ENCODE measurements at places on chromosomes 11 and 22. TPM values are rescaled to one million over a fixed set of nuclear protein-coding genes. Genes with fewer than 3 reads are reported as not detected.

Gene TSPAN32
- total RNA-seq: 81.8 TPM

Gene OR8G5
- not detected for total RNA-seq

Gene KDM4E
- total RNA-seq: not detected

Gene VPREB1
- total RNA-seq: not detected

Gene PANX3
- total RNA-seq: not detected

Gene NPTXR
- 4.2 TPM for total RNA-seq

Gene DDIAS
- total RNA-seq: 0.85 TPM

Gene RIMBP3B
- 0.36 TPM for total RNA-seq

Gene POTEH
- total RNA-seq: not detected

Gene BDNF
- total RNA-seq: not detected

Gene P4HA3
- not detected for total RNA-seq

Gene LMO2
- total RNA-seq: 0.80 TPM

Gene ANO9
- 114 TPM for total RNA-seq

Gene ST14
- total RNA-seq: 0.25 TPM

Gene APOA4
- not detected for total RNA-seq

Gene HEPHL1
- total RNA-seq: not detected

Gene SHANK3
- not detected for total RNA-seq

Gene C22orf42
- total RNA-seq: not detected

Gene USP2
- 2.0 TPM for total RNA-seq

Gene E2F8
- not detected for total RNA-seq

Gene UPK3A
- not detected for total RNA-seq

Gene OR8A1
- not detected for total RNA-seq

Gene ZP1
- not detected for total RNA-seq

Gene APOA5
- not detected for total RNA-seq

Gene OR51E2
- not detected for total RNA-seq

Gene NCAM1
- not detected for total RNA-seq

Gene HEPN1
- total RNA-seq: not detected

Gene FAM76B
- 101 TPM for total RNA-seq

Gene CDHR5
- total RNA-seq: not detected

Gene CPSF7
- total RNA-seq: 116 TPM

Gene RIC3
- total RNA-seq: 57.6 TPM

Gene GGT5
- total RNA-seq: not detected

Gene PVALB
- not detected for total RNA-seq

Gene MUC5AC
- not detected for total RNA-seq

Gene SLC16A8
- not detected for total RNA-seq

Gene MRE11
- 17.0 TPM for total RNA-seq

Gene CBLIF
- not detected for total RNA-seq

Gene SLCO2B1
- not detected for total RNA-seq

Gene HDHD5
- total RNA-seq: 11.0 TPM

Gene PHOX2A
- not detected for total RNA-seq

Gene XKR3
- not detected for total RNA-seq

Gene ABCC8
- total RNA-seq: not detected

Gene RGL4
- total RNA-seq: 24.6 TPM

Gene MFNG
- total RNA-seq: 85.1 TPM

Gene DEPDC7
- 3.1 TPM for total RNA-seq

Gene FAM111B
- 1.2 TPM for total RNA-seq

Gene CASP12
- total RNA-seq: not detected

Gene OR52K1
- total RNA-seq: not detected

Gene OR56A1
- not detected for total RNA-seq

Gene TTC36
- 0.56 TPM for total RNA-seq

Gene SYT8
- not detected for total RNA-seq

All from CD4-positive, alpha-beta T cell (primary cell).